ENCODE measurements at places on chromosomes 5 and 9.

- DNase-seq: no peak
Observed at GRCh38 chr5:131745703-131746102, 51.1 kb downstream of the FNIP1 start.

- no peak for DNase-seq
Observed at GRCh38 chr5:66322786-66323528, 178.9 kb downstream of the SREK1 start.

DNA sequence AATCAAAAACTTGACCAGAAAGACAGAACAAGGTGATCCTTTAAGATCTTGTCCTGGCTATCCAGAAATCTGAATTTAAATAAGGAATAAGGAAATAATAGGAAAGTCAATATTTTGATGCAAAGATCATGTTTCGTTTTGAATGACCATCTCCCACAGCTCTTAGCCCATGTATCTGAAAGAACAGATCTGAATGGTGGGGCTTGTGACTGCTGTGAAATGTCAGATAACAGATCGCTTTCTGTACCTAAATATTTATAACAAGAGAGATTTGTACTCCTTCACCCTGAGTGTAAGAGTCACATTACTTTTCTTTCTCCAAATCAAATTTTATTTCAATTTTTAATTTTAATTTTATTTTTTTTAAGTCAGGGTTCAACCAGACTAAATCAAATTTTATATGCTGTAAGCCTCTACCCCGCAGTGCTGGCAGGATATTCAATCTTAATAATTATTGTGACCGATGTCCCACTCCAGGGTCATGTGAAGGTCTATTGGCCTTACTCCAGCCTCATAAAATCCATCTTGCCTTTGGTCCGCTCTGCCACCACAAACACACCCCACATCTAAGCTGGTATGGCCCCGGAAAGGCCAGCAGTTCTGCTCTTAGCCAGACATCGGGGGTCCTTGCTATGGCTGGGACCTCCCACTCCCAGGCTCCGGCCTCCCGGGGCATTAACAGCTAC is 7.0 kb upstream of the SLC26A2 start:
- no peak for DNase-seq

GRCh38 chr5:66174338-66174737 is 30.2 kb downstream of the SREK1 start:
- no peak for DNase-seq

- no peak for DNase-seq
Observed at GRCh38 chr5:85049020-85049419, 664.3 kb upstream of the EDIL3 start.

GRCh38 chr5:39137819-39138451 is 63.7 kb upstream of the RICTOR start:
- DNase-seq: no peak

DNA sequence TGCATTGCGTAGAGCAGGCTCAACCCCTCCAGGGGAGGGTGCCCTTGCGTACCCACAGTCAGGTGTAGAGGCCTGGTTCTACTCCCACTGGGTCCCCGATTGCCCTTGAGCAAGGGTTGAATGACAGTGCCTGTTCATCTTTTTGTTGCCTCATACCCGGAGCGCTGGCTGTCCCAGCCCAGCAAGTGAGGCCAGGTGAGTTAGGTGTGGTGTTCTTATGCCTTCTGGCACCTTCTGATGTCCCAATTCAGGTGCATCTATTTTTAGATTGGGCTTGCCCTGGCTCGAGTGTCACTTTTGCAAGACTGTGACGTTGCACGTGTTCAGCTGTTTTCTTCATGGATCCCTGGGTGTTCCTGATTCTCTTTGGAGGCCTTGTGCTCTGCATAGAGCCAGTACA is 257.8 kb downstream of the GOLPH3 start:
- DNase-seq: no peak

GRCh38 chr5:66840511-66841013 is 244.4 kb downstream of the MAST4 start:
- DNase-seq: no peak

DNA sequence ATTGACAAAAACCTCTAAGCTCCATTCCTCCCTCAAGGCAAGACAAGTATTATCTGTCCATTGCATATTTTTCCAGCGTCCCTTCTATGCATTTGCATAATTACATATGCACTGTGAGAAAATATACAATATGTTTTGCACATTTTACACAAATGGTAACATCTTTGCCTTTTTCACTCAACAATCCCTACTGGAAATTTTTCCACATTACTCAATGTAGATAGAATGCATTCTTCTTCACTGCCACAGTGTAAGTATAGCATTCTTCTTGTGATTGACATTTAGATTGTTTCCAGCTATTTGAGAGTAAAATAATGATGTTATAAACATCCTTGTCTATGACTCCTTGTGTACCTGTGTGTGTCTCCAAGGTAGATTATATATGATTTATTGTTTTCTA is 205.0 kb downstream of the SLIT3 start:
- no peak for DNase-seq

GRCh38 chr5:42005561-42006153 is 80.6 kb downstream of the FBXO4 start:
- no peak for DNase-seq

DNA sequence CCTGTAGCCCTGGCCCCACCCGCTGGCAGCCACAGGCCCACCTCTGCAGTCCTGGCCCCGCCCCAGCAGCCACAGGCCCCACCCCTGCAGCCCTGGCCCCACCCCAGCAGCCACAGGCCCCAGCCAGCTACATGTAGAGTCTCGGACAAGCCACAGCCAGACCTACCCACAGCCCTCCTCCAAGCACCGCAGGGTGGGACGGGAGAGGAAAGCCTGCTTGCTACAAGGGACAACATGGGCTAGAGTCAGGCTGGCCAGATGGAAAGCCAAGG is 49.5 kb upstream of the SARDH start:
- DNase-seq: no peak
